Pons (tissue), 1 donor: ENCODE measurements at places on chromosomes 6 and 20.

- DNase-seq = no peak
Observed at GRCh38 chr6:40408786-40409542, 178.2 kb downstream of the LRFN2 start.

DNA sequence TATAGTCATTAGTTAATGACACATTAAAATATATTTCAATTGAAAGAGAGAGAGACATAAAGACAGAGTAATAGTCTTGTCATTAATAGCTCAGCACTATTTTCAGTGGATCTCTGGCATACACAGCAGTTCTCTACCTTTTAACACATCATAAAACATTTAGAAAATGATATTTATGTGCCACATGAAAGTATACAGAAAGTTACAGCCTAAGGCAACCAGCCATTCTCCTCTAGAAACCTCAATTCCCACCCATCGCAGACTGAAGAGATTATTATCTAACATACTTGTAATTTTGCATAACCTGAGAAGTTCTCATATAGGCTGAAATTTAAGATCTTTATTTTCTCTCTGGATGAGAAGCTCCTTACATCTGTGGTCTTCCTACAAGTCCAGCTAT, 58.7 kb upstream of the FAM83B start:
- no peak for DNase-seq

- no peak for DNase-seq
Observed at GRCh38 chr6:25056130-25056529, 120.4 kb upstream of the RIPOR2 start.

GRCh38 chr6:146444189-146444588, 99.4 kb upstream of the RAB32 start:
- no peak for DNase-seq

- no peak for DNase-seq
Observed at GRCh38 chr6:357791-358341, 33.7 kb upstream of the IRF4 start.

- no peak for DNase-seq
Observed at GRCh38 chr6:156348424-156348823, 428.8 kb upstream of the ARID1B start.

DNA sequence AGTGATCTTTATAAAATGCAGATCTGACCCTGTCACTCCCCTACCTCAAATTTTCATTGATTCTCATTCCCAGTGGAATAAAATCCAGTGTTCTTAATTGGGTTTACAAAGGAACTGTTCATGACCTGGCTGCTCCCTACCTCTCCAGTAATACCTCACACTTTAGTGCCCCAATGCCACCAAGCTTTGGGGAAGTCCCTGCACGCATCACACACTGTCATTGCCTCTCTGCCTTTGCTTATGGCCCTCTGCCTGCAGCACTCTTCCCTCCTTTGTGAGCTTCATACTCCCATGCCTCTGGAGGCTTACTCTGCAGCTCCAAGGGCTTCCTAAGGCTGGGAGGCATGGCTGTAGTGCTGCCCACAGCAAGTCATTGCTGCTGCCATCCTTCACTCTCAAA, 57.4 kb downstream of the TMC2 start:
- DNase-seq = no peak

DNA sequence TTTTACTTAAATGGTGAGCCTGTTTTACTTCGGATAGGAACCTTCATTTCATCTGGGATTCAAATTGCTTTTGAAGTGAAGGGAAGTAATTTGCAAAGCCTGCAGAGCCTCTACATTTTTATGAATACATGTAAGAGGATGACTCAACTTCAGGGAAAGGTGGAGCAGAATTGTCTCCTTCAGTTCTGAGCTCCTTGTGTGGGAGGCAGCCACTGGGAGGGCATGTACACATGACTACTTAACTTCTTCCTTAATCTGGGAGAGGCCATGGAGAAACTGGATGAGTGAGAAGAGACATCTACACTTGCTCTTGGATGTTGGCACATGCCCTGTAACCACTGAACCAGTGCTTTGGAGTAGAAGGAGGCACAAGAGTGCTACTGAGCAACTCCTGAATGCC, 145.1 kb upstream of the NRSN1 start:
- DNase-seq = no peak

GRCh38 chr6:133948472-133948871, 4.6 kb upstream of the TBPL1 start:
- DNase-seq = no peak

DNA sequence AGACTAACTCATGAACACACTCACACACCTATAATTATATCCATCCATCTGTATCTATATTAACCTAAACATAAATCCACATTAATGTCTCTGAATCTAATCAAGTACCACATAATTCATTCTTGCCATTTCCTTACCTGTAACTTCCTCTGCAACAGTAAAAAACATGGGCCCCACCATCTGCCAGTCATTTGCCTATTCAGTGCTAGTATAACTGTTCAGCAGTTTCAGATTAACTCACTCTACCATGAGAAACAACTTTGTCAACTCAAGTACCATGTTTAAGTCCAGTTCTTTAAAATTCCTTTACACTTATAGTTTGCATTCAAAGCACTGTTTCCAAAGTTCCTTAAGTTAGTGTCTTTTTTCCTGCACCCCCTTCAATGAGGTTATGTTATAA, 68.8 kb downstream of the LAMP5 start:
- DNase-seq = no peak

DNA sequence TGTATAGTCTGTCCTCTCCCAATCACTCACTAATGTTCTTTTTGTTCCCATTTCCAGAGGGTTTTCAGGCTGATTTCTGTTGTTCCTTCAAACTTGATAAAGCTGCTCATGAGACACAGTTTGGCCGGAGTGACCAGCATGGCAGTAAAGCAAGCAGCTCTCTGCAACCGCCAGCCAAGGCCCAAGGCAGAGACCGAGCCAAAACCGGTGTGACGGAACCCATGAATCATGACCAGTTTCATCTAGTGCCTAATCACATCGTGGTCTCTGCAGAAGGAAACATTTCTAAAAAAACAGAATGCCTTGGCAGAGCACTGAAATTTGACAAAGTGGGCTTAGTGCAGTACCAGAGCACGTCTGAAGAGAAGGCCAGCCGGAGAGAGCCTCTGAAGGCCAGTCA, 14.8 kb upstream of the RPL7L1 start:
- DNase-seq = no peak

- DNase-seq = no peak
Observed at GRCh38 chr6:118128755-118129154, 221.7 kb downstream of the SLC35F1 start.

DNA sequence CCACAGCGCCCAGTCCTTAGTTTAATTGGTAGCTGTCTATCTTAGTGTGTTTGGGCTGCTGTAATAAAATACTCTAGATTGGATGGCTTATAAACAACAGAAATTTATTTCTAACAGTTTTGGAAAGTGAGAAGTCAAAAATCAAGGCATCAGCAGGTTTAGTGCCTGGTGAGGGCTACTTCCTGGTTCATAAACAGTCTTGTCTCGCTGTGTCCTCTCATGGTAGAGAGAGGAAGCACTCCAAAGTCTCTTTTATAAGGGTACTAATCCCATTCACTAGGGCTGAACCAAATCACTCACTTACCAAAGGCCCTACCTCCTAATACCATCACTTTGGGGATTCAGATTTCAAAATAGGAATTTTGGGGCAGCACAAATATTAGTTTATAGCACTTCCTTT, 336.9 kb upstream of the RSPO3 start:
- DNase-seq = no peak

- DNase-seq = no peak
Observed at GRCh38 chr6:1201547-1202200, 110.2 kb upstream of the FOXQ1 start.

DNA sequence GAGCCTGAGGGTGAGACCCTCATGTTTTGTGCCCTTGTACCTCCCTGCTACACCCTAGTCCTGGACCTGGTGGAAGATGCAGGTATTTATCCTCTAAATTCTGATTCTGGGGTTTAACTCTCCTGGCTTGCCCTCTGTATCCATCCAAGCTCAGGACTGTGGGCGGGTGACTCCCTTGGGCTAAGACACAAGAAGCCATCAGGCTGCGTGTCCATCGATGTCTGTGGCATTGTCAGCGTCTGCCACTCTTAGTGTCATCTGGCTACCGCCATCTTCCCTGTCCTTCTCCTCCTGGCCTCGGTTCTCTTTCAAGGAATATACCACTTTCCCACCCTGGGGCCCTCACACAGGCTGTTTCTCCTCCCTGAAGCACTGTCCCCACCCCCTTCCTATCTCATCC, 28.9 kb upstream of the BLCAP start:
- DNase-seq = no peak

DNA sequence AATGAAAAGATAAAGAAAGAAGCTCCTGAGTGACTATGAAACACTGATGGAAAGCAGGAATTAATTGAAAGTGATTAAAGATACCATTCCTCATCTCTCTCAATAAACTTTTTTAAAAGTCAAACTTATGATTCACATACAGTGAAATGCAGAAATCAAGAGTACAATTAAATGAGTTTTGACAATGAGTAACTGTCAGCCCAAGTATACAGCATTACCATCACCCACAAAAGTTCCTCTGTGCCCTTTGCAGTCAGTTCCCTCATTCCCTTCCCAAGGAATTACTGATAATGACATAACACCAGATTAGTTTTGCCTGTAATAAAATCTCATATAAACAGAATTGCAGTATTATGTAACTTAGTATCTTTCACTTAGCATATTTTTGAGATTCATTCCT, 44.5 kb downstream of the ATG5 start:
- no peak for DNase-seq

- DNase-seq = no peak
Observed at GRCh38 chr6:42569102-42570028, 5.5 kb downstream of the UBR2 start.

GRCh38 chr6:33877982-33878535, 74.3 kb upstream of the MLN start:
- DNase-seq = no peak

DNA sequence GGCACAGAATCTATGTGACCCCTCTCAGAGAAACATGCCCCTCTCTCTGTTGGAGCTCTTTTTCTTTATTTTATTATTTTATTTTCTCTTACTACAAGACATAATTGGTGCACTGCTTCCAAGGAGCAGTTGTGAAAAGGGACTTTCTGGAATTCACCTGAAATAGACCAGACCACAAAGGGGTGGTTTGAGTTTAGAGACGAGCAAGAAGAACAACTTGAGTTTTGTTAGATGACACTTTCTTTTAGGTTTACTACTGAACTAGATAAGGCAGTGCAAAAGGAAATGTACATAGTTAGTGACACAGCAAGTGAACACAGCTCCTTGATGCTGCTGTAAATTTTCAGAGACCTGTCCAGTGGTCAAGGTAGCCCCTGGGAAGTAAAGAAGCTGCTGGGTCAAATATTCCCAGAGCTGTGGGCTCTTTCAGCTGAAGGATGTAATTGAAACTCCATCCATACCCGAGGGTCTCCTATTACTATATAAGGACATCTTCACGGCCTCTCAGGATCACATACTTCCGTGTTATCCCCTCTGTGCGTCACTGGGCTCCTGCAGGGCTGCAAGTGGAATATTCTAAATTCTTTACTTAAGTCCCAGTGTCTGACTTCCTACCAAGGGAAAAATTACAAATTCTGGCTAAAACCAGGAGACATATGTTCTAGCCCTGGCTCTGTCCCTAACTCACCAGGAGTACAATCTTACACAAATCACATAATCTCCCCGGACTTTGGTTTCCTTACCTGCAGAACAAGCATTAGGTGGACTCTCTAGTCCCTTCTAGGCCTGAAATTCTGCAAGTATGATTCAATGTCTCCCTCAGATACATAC, 69.1 kb upstream of the ADTRP start:
- DNase-seq = no peak

- no peak for DNase-seq
Observed at GRCh38 chr20:58481481-58482021, 33.6 kb downstream of the APCDD1L start.

DNA sequence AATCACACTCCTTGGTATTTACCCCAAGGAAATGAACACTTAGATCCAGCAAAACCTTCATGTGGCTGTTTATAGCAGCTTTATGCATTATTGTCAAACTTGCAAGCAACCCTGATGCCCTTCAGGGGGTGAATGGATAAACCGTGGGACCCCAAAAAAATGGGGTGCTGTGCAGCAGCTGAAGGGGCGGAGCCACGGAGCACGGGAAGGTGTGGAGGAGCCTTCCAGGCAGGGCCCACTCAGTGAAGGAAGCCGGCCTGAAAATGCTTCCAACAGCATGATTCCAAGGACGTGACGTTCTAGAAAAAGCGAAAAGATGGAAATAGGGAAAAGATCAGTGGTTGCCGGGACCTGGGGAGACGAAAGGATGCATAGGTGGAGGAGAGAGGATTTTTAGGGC, 25.6 kb upstream of the FRMD1 start:
- DNase-seq = no peak
